ENCODE measurements at places on chromosomes 3 and 15. TPM values are rescaled to one million over a fixed set of nuclear protein-coding genes. Genes with fewer than 3 reads are reported as not detected.

CD80 gene
- not detected for total RNA-seq

SAMD7 gene
- not detected for total RNA-seq

TNIK gene
- total RNA-seq: 50.3 TPM

DNA sequence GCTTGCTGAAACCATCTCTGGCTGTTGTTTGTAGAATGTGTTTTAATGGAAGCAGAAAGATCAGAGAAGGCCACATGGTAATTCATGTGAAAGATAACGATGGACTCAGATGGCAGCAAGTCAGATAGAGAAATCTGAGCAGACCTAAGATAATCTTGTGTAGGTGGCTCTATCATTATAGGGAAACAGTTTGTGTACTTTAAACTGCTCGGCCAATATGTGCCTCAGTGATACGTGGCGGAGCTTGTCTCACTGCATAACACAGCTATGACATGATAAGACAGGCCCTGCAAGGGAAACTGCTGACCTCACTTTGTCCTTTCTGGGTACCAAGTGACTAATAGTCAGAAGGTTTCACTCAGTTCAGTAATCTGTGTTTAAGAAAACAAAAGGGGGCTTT lies 51.0 kb downstream of the MME start:
- H3K27ac ChIP-seq: no peak overlapping the region
- no peak overlapping the region for H3K4me3 ChIP-seq
- H3K36me3 ChIP-seq: no peaks in the 10 kb centered on the region
- peaks cover 17% of the 10 kb centered on the region for H3K4me1 ChIP-seq
- DNase-seq: no peak

- 0 out of 2 replicates have a peak, but pooled peaks cover 2% of the 10 kb centered on the region for H3K36me3 ChIP-seq
- H3K4me1 ChIP-seq: peaks cover 6% of the 10 kb centered on the region
- no peak overlapping the region for H3K4me3 ChIP-seq
- no peak for DNase-seq
- H3K27me3 ChIP-seq: peaks cover 55% of the 10 kb centered on the region
These were observed 6.3 kb upstream of the CA12 start for GRCh38 chr15:63387748-63388493.

DNA sequence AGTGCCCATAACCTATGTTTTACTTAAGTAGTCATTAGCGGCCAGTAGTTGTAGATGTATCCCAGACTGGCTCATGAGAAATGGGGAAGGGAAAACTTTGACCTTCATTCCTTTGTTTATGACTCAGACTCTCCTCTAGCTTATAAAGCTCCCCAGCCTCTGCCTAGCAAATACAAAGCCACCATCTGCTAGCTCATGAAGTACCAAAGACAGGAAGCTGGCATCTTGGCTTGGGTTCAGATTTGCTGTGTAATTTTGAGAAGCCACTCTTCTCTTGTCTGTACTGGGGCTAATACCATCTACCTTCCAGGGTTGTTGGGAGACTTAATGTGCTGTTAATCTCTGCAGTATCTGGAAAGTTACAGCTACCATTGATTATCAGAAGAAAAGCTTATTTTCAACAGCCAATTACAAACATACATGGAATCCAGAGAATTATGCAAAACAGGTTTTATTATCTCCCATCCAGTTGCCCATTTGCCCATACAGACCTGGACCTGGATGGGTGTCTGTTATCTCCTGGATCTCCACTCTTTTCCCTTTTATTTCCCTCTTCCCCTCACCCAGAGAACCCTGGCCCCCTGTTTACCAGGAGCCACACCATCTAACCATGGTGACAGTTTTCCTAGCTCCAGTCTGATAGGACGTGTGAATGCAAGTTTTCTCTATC lies 153.8 kb downstream of the SEMA6D start:
- peaks cover 2% of the 10 kb centered on the region for H3K36me3 ChIP-seq
- peaks cover 4% of the 10 kb centered on the region for H3K27me3 ChIP-seq
- H3K27ac ChIP-seq: no peak overlapping the region
- no peak for DNase-seq

All from WTC11 (cell line).